ENCODE measurements at places on chromosomes 12 and 14. TPM values are rescaled to one million over a fixed set of nuclear protein-coding genes. Genes with fewer than 3 reads are reported as not detected.

Gene BDKRB1
- 15.1 TPM for total RNA-seq

Gene TEX52
- not detected for total RNA-seq

Gene DHH
- not detected for total RNA-seq

Gene ZNF268
- total RNA-seq = 19.6 TPM

Gene SLC25A21
- 0.97 TPM for total RNA-seq

Gene RTL1
- total RNA-seq = not detected

Gene PAPLN
- 4.3 TPM for total RNA-seq

Gene OAS1
- total RNA-seq = under 0.01 TPM

Gene SRRM4
- not detected for total RNA-seq

Gene GPR68
- 0.86 TPM for total RNA-seq

Gene RNASE1
- total RNA-seq = not detected

Gene KRT81
- not detected for total RNA-seq

Gene SLCO1B1
- total RNA-seq = not detected

Gene RNF212B
- not detected for total RNA-seq

Gene IL26
- total RNA-seq = not detected

Gene HOXC12
- under 0.01 TPM for total RNA-seq

Gene YEATS4
- 10.8 TPM for total RNA-seq

Gene OTUB2
- 0.97 TPM for total RNA-seq

Gene APOLD1
- 14.7 TPM for total RNA-seq

Gene ASPG
- not detected for total RNA-seq

Gene TCL1B
- not detected for total RNA-seq

Gene ZNF84
- total RNA-seq = 23.2 TPM

Gene PMCH
- not detected for total RNA-seq

Gene STXBP6
- total RNA-seq = 4.7 TPM

Gene NTS
- total RNA-seq = under 0.01 TPM

Gene PA2G4
- total RNA-seq = 119 TPM

Gene FAM186B
- total RNA-seq = under 0.01 TPM

Gene RPL10L
- total RNA-seq = 0.43 TPM

Gene MAP3K9
- under 0.01 TPM for total RNA-seq

Gene APEX1
- 29.0 TPM for total RNA-seq

Gene KRT77
- not detected for total RNA-seq

Gene AICDA
- not detected for total RNA-seq

Gene KLRC4
- total RNA-seq = not detected

Gene KCNK13
- total RNA-seq = not detected

Gene PLEKHA5
- 37.1 TPM for total RNA-seq

Gene MIP
- not detected for total RNA-seq

Gene RBMS2
- 32.8 TPM for total RNA-seq
